ENCODE measurements at places on chromosomes 16 and 17.

- peak; percentile 16 for DNase-seq
Observed at GRCh38 chr17:36183001-36183971, 6.8 kb upstream of the TBC1D3B start.

GRCh38 chr17:64634218-64634617 lies 27.9 kb downstream of the SMURF2 start:
- DNase-seq: no peak

- DNase-seq: no peak
Observed at GRCh38 chr17:70295731-70296130, 126.4 kb downstream of the KCNJ2 start.

GRCh38 chr17:32482568-32483320 lies 4.0 kb upstream of the CDK5R1 start:
- DNase-seq: no peak

- no peak for DNase-seq
Observed at GRCh38 chr17:19381741-19382444, 3.6 kb downstream of the MAPK7 start.

GRCh38 chr17:64270885-64271284 lies 7.8 kb upstream of the TEX2 start:
- no peak for DNase-seq

DNA sequence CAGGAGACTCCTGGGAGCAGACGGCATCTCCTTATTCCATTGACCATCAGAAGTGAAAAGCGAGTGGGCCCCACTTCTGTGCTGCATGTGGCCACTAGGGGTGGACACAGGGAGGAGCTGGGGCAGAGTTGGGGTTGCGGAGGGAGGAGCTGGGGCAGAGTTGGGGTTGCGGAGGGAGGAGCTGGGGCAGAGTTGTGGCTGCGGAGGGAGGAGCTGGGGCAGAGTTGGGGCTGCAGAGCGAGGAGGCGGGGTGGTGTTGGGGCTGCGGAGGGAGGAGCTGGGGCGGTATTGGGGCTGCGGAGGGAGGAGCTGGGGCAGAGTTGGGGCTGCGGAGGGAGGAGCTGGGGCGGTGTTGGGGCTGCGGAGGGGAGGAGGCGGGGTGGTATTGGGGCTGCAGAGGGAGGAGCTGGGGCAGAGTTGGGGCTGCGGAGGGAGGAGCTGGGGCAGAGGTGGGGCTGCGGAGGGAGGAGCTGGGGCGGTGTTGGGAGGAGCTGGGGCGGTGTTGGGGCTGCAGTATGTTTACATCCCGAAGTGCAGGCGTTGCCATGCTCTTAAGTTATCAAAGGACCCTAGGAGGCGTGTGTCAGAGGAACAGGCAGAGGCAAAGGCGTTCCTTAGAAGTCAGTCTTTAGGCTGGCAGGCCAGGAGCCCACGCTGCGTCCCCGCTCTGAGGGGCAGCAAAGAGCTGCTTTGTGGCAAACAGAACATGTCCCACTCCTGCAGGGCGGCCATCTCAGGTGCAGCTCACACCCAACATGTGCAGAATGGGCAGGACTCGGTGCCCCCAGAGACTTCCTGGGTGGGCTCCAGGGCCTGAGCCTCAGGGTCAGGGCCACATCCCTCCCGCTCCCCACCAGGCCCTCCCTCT lies 76.0 kb downstream of the ZNF778 start:
- DNase-seq: no peak

GRCh38 chr16:85261657-85262557 lies 149.6 kb upstream of the CIBAR2 start:
- no peak for DNase-seq

GRCh38 chr16:69338557-69339288 lies 641 bp downstream of the COG8 start:
- DNase-seq: no peak

GRCh38 chr16:14509055-14509454 lies 121.0 kb downstream of the PARN start:
- DNase-seq: no peak

- DNase-seq: no peak
Observed at GRCh38 chr16:57062329-57062728, 30.1 kb upstream of the CPNE2 start.

GRCh38 chr16:17058471-17058870 lies 412.3 kb downstream of the XYLT1 start:
- DNase-seq: no peak

- no peak for DNase-seq
Observed at GRCh38 chr16:972316-973002, 1.7 kb upstream of the LMF1 start.

GRCh38 chr17:78879635-78880186 lies 23.3 kb downstream of the CEP295NL start:
- peak; percentile 56 for DNase-seq

DNA sequence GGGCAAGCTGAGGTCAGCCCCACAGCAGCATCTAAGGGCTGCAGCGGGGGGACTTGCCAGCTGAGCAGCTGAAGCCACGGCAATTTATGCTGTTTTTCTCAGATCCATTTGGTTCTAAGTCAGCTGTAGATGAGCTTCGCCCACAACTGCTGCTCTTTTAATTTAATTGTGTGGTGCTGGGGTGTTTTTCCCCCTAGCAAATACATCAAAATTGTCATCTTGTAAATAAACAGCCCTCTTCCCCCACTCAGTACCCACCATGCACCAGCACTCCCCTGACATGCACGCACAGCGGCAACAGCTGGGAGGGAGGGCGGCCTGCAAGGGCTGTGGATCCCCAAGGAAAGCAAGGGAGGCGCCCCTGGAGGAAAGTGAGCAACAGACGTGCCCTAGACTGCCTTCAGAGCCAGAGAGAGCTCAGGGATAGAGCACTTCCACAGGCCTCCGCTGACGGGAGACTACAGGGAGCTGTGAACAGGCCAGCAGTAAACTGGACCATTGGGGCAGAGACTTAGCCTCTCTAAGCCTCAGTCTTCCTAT lies 149.5 kb downstream of the TMEM132E start:
- no peak for DNase-seq

DNA sequence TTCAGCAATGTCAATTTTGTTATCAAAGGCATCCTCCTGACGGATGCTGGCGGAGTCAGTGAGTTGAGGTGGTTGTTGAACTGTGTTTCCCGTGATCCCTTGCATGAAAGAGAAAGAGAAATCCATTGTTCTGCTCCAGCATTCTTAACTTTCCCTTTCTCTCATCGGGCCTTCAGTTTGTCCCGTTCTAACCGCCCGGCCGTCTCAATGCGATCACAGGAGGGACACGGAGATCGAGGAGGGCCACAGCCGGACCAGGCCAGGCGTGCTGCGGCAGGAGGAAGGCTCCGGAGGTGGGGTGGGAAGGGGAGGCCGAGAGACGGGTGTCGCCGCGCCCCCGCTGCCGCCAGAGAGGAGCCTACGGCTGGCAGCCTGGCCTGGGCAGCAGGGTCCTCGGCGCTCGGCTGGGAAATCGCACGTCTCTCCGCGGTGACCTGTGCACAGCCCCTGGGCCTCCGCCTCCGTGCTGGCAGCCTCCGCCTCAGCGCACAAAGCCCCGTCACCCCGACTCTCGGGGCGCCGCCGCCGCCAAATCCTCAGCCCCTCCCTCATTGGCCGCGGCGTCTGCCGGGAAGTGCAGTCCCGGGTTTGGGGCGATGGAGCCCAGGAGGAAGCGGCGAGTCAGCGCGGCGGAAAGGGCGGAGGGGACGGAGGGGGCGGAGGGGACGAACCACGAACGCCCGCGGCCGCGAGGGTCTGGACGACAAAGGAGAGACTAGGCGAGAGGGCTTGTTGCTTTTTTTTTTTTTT lies 38.1 kb downstream of the SOST start:
- no peak for DNase-seq

DNA sequence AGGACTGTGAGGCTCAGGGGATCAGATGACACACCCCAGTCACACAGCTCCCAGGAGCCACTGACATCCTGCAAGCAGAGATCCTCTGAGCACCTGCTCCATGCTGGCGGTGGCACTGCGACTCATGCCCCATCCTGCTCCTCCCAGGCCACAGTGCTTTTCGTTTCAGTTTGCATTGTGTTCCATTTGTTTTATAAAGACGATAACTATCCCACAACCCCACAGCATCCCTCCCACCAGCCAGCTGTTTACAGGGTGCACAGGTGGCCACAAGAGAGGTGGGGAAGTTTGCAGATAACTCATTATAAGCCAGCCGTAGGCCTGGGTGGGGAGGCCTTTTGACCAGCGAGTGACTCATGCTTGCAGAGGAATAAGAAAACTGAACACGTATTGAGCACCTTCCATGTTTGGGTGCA lies 28.2 kb downstream of the BCO1 start:
- DNase-seq: no peak

GRCh38 chr17:69712801-69713311 lies 298.4 kb downstream of the MAP2K6 start:
- DNase-seq: no peak

DNA sequence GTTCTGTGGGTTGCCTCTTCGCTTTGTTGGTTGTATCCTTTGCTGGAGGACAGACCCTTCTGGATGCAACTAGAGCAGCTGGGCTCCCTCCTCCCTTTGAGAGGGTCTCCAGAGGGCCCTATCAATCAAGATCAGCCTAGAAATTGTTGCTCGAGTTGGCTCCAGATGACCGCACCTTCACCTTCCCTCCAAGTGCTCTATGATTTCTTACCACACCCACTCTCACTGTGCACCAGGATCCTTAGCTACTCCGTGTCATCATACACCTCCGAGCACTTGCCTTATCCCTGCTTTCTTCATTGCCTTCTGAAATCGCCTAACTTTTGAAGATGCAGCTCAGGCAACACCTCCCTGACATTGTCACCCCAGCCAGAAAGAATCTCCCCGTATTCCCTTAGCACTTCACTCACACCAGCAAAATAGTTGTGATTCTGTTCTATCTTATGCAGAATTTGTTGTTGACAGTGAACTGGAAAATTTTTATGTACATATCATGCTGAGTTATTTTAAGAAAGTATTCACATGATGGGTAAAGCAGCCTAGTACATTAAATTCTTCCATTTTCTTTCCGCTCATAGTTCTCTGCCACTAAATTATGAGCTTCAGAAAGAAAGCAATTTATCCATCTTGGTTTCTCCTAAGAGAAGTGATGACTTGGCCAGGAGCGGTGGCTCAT lies 52.9 kb downstream of the ABAT start:
- DNase-seq: no peak

- no peak for DNase-seq
Observed at GRCh38 chr17:18946536-18946935, 5.4 kb upstream of the SLC5A10 start.

- DNase-seq: no peak
Observed at GRCh38 chr16:56923481-56924091, 8.4 kb upstream of the HERPUD1 start.

- no peak for DNase-seq
Observed at GRCh38 chr17:37388266-37388665, 12.5 kb downstream of the C17orf78 start.

GRCh38 chr16:53892155-53892554 lies 188.2 kb downstream of the FTO start:
- peak; percentile 67 for DNase-seq

GRCh38 chr16:29730649-29731048 lies 15.1 kb downstream of the C16orf54 start:
- no peak for DNase-seq

- DNase-seq: no peak
Observed at GRCh38 chr16:22782314-22782713, 31.6 kb upstream of the HS3ST2 start.

- no peak for DNase-seq
Observed at GRCh38 chr16:31206776-31207175, 4.2 kb upstream of the PYCARD start.

GRCh38 chr17:64504769-64505339 lies 1.2 kb downstream of the DDX5 start:
- DNase-seq: no peak

DNA sequence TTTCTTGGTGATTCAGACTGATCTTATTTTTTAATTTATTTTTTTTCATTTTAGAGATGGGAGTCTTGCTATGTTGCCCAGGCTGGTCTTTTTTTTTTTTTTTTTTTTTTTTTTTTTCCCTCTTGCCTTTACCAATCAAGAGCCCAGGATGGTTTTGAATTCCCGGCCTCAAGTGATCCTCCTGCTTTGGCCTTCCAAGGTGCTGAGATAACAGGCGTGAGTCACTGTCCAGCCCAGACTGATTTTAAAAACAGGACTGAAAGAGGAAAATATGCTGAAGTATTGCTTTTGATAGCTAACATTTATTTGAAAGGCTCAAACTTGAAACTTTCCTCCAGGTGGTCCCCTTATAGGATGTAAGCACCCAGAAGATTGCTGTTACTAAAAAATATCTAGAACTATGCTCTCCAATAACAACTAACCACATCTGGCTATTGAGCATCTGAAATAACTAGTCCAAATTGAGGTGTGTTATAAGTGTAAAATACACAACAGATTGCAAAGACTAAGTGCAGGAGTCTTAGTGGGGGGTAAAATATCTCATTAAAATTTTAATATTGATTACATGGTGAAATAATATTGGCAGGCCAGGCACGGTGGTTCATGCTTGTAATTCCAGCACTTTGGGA lies 15.8 kb upstream of the BRIP1 start:
- no peak for DNase-seq

DNA sequence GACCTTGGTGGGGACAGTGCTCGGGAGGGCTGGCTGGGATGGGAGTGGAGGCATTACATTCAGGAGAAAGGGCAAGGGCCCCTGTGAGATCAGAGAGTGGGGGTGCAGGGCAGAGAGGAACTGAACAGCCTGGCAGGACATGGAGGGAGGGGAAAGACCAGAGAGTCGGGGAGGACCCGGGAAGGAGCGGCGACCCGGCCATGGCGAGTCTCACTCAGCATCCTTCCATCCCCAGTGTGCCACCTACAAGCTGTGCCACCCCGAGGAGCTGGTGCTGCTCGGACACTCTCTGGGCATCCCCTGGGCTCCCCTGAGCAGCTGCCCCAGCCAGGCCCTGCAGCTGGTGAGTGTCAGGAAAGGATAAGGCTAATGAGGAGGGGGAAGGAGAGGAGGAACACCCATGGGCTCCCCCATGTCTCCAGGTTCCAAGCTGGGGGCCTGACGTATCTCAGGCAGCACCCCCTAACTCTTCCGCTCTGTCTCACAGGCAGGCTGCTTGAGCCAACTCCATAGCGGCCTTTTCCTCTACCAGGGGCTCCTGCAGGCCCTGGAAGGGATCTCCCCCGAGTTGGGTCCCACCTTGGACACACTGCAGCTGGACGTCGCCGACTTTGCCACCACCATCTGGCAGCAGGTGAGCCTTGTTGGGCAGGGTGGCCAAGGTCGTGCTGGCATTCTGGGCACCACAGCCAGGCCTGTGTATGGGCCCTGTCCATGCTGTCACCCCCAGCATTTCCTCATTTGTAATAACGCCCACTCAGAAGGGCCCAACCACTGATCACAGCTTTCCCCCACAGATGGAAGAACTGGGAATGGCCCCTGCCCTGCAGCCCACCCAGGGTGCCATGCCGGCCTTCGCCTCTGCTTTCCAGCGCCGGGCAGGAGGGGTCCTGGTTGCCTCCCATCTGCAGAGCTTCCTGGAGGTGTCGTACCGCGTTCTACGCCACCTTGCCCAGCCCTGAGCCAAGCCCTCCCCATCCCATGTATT lies 1.1 kb downstream of the CSF3 start:
- DNase-seq: no peak
